Smooth muscle cell of the pulmonary artery (primary cell): ENCODE measurements at places on chromosomes 12 and 14. TPM values are rescaled to one million over a fixed set of nuclear protein-coding genes. Genes with fewer than 3 reads are reported as not detected.

The GPRC5A gene
- total RNA-seq = 16.7 and 56.1 TPM in 2 replicates

The RNU4-1 gene
- total RNA-seq = under 0.01 TPM in 1 of 2 replicates, not detected in the other

The SOAT2 gene
- total RNA-seq = not detected in 2 replicates

The SMCO2 gene
- total RNA-seq = 0.40 TPM in 1 of 2 replicates, not detected in the other

The MDGA2 gene
- not detected in 2 replicates for total RNA-seq

The PEBP1 gene
- 182 and 290 TPM in 2 replicates for total RNA-seq

The MAP3K9 gene
- total RNA-seq = under 0.01 and 0.07 TPM in 2 replicates
